ENCODE measurements at places on chromosomes 6 and 20. TPM values are rescaled to one million over a fixed set of nuclear protein-coding genes. Genes with fewer than 3 reads are reported as not detected.

Gene LCA5
- polyA plus RNA-seq, result 19.0 TPM

Gene TSPO2
- 0.54 TPM for polyA plus RNA-seq

GRCh38 chr6:61809004-61809595 lies 476.9 kb downstream of the KHDRBS2 start:
- DNase-seq, result peak; percentile 13

- no peak for DNase-seq
Observed at GRCh38 chr6:125612345-125612846, 137.0 kb upstream of the HEY2 start.

GRCh38 chr6:25747477-25747876 lies 7.1 kb upstream of the SLC17A4 start:
- no peak for DNase-seq

All from right lung (tissue), 10 donors.